Regular cardiac myocyte (primary cell): ENCODE measurements at places on chromosomes 2 and 18. TPM values are rescaled to one million over a fixed set of nuclear protein-coding genes. Genes with fewer than 3 reads are reported as not detected.

Gene TMEM178A
- 0.19 and 1.1 TPM in 2 replicates for total RNA-seq

Gene OTX1
- under 0.01 TPM in 1 of 2 replicates, not detected in the other for total RNA-seq

Gene LRRTM4
- total RNA-seq, result not detected in 2 replicates

Gene GYPC
- total RNA-seq, result 43.7 and 63.7 TPM in 2 replicates

Gene CAMKMT
- total RNA-seq, result 6.8 and 7.7 TPM in 2 replicates

Gene CNGA3
- not detected in 2 replicates for total RNA-seq

Gene KIF5C
- 0.28 and 0.38 TPM in 2 replicates for total RNA-seq

Gene GPR75
- total RNA-seq, result 0.28 and 1.2 TPM in 2 replicates

Gene GPR155
- 4.4 and 13.2 TPM in 2 replicates for total RNA-seq

Gene LRP1B
- under 0.01 TPM in 2 replicates for total RNA-seq

Gene CASP8
- 24.0 and 24.2 TPM in 2 replicates for total RNA-seq

Gene C1GALT1C1L
- 1.1 and 1.3 TPM in 2 replicates for total RNA-seq

Gene TMEM200C
- total RNA-seq, result under 0.01 and 0.19 TPM in 2 replicates

Gene CRYGD
- total RNA-seq, result not detected in 2 replicates

Gene VWC2L
- not detected in 2 replicates for total RNA-seq

Gene GPATCH11
- 7.0 and 10.9 TPM in 2 replicates for total RNA-seq

Gene IL18R1
- total RNA-seq, result 0.96 and 1.4 TPM in 2 replicates

Gene PLEKHH2
- total RNA-seq, result 2.7 and 11.6 TPM in 2 replicates

Gene MYO5B
- 0.28 and 0.38 TPM in 2 replicates for total RNA-seq

Gene KRTCAP3
- not detected in 2 replicates for total RNA-seq
